ENCODE measurements at places on chromosomes 4 and X. TPM values are rescaled to one million over a fixed set of nuclear protein-coding genes. Genes with fewer than 3 reads are reported as not detected.

ANOS1 gene
- total RNA-seq: 1.3 TPM

ADH1A gene
- total RNA-seq: 0.19 TPM

DHX15 gene
- 177 TPM for total RNA-seq

APELA gene
- 0.14 TPM for total RNA-seq

NUP62CL gene
- 6.1 TPM for total RNA-seq

DNA sequence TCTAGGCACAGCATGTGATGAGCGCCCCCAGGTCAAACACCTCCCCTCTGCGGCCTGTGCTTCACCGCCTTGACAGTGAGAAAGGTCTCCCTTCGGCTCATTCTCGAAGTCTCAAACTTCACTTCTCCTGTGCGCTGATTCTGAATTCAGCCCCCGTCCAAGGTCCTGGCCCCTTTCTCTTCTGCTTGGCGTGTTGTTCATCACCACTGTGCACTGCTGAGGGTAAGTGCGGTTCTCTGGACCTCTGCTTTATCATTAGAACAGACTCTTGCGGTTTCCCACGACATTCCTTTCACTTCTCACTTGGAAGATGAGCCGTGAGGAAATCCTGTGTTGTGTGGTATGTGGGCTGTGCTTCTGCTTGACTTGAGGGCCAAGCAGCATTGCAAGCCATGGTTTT lies 11.9 kb downstream of the HTT-AS start:
- no peak for DNase-seq

GRCh38 chrX:130109429-130110378 lies 593 bp downstream of the ELF4 start:
- no peak for DNase-seq

DNA sequence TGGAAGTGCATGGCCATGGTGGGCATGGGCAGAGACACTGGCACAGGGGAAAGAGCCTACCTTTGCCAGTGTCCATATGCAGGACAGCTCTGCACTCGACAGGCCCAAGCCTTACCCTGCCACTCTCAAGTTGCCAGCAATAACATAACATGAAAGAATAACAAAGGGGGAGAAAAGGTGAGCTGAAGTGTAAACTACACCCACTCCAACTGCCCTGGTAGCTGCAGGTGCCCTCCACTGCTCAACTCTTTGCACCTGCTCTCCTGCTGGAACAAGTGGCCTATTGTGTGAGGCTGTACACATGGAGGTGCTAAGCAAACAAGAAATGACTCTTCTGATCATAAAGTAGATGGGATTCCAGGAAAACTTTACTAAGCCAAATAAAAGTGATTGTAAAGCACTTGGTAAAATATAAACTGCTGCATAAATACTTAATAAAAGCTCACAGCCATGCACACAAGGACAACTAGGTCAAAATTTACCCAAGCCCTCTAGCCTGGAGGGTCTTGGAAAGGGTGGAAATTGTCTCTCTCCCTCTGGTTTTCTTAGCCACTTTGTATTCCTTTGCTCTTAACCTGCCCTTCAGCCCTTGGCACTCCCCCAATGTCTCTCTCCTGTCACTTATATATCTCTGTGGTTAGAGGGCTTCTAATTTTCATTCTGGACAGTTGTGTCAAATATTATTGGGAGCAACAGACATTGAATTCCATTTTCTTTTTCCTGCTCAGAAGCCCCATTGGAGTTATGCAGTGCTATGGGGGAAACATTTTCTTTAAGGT lies 261.2 kb upstream of the GPC4 start:
- DNase-seq: peak; percentile 54

GRCh38 chr4:38192516-38192915 lies 232.3 kb downstream of the PTTG2 start:
- no peak for DNase-seq

GRCh38 chr4:147071209-147071740 lies 125.6 kb upstream of the TTC29 start:
- no peak for DNase-seq

- DNase-seq: no peak
These were observed 82.9 kb upstream of the KCNIP4 start for GRCh38 chr4:22031423-22031822.

DNA sequence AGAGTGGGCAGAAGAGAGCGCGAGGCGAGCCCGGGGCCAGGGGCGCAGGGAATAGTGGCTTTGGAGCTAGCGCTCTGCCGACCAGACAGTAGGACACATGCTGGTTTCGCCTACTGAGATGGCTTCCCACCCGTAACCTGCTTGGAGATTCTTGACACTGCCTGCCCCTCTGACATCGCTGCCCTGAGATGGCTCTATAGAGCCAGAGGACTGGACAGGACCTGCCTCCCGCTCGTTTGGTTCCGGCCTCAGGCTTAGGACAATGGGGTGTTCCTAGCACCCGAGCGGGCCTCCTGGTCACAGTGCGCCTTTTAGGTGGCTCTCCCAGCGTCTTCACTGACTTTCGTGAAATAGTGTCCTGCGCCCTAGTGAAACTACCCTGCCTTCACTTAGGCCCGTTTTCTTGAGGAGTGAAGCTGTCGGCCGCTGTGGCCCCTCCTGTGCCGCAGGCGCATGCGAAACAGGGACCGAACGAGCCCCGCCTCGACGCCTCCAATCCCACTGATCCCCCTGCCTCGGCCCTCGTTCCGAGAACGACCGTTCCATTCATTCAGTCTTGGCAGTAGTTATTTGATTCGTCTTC lies 608 bp downstream of the TAF1 start:
- no peak for DNase-seq

DNA sequence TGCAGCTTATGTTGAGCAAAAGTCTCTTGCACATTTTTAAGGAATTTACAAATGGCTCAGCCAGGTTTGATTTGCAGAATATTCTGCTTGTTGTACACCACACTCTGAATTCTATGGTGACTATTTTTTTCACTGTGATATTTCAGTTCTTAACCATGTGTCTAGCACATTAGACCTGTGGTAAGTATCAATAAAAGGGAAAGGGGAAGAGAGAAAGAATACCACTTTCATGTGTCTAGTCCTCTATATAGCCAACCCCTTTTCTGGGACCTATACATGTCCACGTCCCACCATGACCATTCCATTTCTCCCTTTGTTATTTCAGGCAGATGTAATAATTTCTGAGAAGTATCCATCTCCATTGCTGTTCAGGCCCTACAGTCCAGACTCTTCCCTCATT lies 121.3 kb upstream of the PNPLA4 start:
- no peak for DNase-seq

DNA sequence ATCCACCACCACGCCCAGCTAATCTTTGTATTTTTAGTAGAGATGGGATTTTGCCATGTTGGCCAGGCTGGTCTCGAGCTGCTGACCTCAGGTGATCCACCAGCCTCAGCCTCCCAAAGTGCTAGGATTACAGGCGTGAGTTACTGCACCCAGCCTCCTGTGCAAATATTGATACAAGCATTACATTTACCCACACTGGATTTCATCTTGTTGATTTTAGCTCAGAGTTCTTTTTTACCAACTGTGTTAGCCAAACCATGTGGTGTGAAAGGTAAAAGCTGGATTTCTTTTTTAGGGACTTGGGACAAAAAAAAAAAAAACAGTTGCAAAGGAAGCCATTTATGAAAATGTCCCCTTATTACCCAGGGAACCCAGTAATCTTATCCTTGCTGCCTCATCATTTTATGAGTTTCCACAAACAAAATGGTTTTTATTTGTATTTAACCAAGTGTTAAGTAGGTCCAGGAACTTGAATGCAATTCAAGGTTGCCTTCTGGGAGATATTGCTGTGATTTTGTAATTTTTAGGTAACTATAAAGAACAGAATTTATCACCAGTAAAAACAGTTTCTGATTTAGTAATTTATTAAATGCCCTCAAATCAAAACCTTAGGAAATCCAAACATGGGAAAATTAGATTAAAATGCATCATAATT lies 202.5 kb downstream of the PALLD start:
- no peak for DNase-seq

- DNase-seq: no peak
These were observed 100.3 kb downstream of the TENM3 start for GRCh38 chr4:182343453-182343852.

DNA sequence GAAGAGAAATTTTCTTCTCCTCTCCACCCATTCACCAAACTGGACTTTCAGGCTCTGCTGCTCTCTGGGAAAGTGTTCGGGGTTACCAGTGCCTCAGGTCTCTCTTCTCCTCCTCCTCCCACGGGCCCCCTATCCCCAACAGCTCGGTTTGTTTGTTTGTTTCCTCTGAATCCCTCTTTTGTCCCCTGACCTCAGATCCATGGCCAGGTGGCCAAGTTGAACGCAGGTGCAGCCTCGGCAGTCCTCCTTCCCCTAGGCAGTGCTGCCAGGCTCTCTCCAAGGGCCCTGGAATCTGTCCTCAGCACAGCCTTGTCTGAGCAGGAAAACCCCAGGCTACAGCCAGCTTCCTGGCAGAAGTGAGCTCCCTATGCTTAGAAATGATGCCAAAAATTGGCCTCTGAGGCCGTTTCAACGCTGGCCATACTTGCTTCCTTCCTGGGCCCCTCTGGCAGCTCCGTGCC lies 60.0 kb downstream of the FHDC1 start:
- no peak for DNase-seq

GRCh38 chrX:41721590-41721989 lies 2.4 kb upstream of the GPR82 start:
- no peak for DNase-seq

GRCh38 chrX:133838761-133839676 lies 146.4 kb downstream of the GPC3 start:
- DNase-seq: peak; percentile 65

GRCh38 chr4:54005475-54005874 lies 58.9 kb downstream of the CHIC2 start:
- DNase-seq: no peak

All from thymus (tissue), 14 donors.